ENCODE measurements at places on chromosomes 6 and 20.

DNA sequence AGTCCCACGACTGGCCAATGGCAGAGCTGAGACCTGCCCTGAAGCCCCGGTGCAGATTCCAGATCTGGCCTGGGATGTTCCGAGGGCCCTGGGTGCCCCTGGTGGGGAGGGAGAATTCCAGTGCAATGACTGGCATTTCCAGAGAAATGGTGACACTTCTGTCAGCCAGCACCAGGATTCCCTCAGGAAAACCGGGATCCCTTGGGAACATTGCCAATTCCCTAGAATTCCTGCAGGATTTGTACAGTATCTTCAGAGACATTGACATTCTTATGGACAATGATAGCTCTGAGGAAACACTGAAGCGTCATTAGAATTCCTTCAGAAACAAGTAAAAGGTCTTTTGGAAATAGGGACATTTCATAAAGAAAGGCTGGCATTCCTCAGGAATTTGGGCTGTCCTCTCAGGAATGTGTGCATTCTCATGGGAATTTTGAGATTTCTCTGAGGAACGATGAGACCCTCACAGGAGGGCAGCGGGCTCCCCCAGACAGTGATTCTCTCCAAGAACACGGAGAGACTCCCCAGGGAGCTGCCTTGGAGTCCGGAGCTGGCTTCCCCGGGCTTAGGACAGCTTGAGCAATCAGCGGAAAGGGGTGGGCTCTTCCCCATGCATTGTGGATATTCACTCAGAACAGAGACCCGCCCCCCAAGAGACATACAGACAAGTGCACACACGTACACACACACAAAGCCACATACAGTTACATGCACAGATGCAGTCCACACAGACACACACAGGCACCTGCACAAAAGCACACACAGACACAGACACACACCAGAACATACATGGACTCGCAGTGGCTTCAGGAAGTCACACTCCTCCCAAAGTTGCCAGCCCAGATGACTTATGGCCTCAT lies 35.2 kb upstream of the BPIFA2 start:
- DNase-seq: no peak

GRCh38 chr6:134178161-134179044 lies 126.0 kb upstream of the SLC2A12 start:
- DNase-seq: peak; percentile 42

DNA sequence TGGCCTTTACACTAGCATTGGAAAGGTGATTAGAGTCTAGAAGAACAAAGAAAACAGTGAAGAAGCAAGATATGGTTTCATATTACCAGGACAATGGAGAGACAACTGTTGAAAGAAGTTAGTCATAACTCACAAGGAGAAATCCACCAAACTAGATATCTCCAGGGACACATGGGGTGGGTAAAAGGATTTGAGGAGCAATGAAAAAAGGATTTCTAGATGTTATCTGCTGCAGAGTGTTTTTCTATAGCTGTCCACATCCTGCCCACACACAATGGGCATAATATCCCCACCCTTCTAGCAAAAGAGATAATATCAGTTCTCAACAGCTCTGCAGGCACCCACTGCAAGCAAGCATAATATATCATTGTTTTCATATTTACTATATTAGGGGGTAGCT lies 303.1 kb downstream of the HAO1 start:
- no peak for DNase-seq

DNA sequence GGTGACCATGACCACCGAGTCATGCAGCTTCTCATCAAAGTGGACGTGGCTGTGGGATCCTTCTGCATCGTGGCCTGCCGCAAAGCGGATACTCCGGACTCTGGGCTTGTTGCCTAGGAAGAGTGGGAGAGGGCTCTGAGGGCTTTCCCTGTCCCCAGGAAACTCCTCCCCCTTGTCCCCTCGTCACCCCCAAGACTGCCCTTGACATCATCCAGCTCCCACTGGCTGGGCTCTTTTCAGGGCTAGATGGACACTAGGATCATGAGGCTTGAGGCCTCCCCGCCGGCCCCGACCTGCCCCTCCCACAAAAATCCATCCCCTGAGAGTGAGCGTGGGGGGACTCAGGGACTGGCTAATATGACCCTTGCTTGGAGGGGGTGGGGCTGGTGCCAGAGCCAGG lies 9.0 kb downstream of the ADISSP start:
- no peak for DNase-seq

GRCh38 chr20:20199361-20200160 lies 147.2 kb downstream of the CFAP61 start:
- DNase-seq: peak; percentile 74

- no peak for DNase-seq
Measured at GRCh38 chr6:1025821-1026220, 286.1 kb upstream of the FOXQ1 start.

- no peak for DNase-seq
Measured at GRCh38 chr6:47146431-47147174, 104.5 kb upstream of the ADGRF1 start.

GRCh38 chr6:53032849-53033248 lies 32.4 kb upstream of the FBXO9 start:
- no peak for DNase-seq

- DNase-seq: no peak
Measured at GRCh38 chr20:54290636-54291035, 82.7 kb downstream of the PFDN4 start.
